Lung (tissue), 17 donors: ENCODE measurements at places on chromosomes 5 and 9. TPM values are rescaled to one million over a fixed set of nuclear protein-coding genes. Genes with fewer than 3 reads are reported as not detected.

Gene SLC27A6
- total RNA-seq: 0.83 TPM

Gene FOXI1
- not detected for total RNA-seq

Gene C5orf63
- total RNA-seq: 9.6 TPM

Gene TOR4A
- total RNA-seq: 12.1 TPM

Gene C1QTNF2
- 3.0 TPM for total RNA-seq

Gene FRRS1L
- total RNA-seq: 1.2 TPM

Gene STPG3
- total RNA-seq: not detected

Gene PCDHA9
- 0.68 TPM for total RNA-seq

Gene HMMR
- total RNA-seq: 1.2 TPM

Gene GRM6
- total RNA-seq: not detected

Gene DEPDC1B
- total RNA-seq: 0.71 TPM

Gene ZFP37
- 2.4 TPM for total RNA-seq

Gene PTPRD
- total RNA-seq: 145 TPM

Gene IRX2
- total RNA-seq: 60.8 TPM

Gene SPINK6
- not detected for total RNA-seq

Gene SV2C
- total RNA-seq: 0.40 TPM

Gene NDST1
- 71.6 TPM for total RNA-seq

Gene CLPTM1L
- total RNA-seq: 153 TPM

Gene HTR4
- total RNA-seq: 0.17 TPM

Gene BTNL3
- not detected for total RNA-seq

Gene ADAMTSL2
- 11.1 TPM for total RNA-seq

Gene COL15A1
- total RNA-seq: 40.5 TPM
